ENCODE measurements at places on chromosomes 2 and 18.
A peak's percentile ranks its signal among the peaks of the same experiment; 100 is the strongest.

- DNase-seq: no peak
These were observed 44.1 kb downstream of the EFR3B start for GRCh38 chr2:25085761-25086560.

DNA sequence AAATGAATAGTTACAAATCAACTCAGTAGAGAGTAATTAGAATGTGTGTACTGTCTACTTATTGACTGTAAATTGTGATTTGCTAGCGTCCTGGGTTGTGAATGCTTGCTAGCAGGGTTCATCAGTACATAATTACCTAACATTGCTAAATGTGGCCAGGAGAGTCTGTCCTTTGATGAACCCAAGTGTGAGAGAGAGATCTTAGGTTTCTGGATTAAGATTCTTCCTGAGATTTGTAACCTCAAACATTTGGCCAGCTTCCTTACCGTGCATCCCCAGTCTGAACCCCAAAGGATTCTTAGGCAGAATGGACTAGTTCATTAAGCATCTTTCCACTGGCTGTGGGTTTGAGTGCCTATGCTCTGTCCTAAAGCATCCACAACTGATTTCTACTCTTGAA is 84.0 kb upstream of the ITPRID2 start:
- no peak for DNase-seq

DNA sequence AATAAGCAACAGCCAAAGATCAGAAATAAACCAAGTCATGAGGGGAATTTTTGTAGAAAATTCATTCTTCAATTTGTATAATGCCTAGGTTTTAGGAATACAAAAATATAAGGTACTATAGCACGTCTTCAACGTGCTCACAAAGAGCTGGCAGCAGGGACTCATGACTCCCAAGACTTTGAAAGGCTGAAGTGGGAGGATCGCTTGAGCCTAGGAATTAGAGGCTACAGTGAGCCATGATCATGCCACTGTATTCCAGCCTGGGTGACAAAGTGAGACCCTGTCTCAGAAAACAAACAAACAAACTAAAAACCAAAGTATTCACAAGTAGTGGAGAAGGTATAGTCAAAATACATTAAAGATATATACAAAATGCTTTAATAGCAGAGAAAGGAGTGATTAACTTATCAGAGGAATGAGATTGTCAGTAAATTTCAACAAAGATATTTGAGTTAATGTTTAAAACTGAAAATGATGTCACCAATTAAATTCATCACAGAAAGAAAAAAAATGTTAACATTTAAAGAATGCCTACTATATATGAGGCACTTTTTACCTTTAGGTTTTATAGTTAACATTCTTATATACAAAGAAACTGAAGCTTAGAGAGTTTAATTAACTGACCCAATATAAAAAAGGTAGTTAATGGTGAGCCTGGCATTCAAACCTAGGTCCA is 3.2 kb downstream of the WDR33 start:
- no peak for DNase-seq

GRCh38 chr18:9410515-9410914 is 64.8 kb upstream of the RALBP1 start:
- no peak for DNase-seq

GRCh38 chr18:36511791-36512352 is 214.4 kb downstream of the FHOD3 start:
- DNase-seq: no peak

GRCh38 chr2:214995926-214996670 is 142.3 kb downstream of the ABCA12 start:
- DNase-seq: no peak

DNA sequence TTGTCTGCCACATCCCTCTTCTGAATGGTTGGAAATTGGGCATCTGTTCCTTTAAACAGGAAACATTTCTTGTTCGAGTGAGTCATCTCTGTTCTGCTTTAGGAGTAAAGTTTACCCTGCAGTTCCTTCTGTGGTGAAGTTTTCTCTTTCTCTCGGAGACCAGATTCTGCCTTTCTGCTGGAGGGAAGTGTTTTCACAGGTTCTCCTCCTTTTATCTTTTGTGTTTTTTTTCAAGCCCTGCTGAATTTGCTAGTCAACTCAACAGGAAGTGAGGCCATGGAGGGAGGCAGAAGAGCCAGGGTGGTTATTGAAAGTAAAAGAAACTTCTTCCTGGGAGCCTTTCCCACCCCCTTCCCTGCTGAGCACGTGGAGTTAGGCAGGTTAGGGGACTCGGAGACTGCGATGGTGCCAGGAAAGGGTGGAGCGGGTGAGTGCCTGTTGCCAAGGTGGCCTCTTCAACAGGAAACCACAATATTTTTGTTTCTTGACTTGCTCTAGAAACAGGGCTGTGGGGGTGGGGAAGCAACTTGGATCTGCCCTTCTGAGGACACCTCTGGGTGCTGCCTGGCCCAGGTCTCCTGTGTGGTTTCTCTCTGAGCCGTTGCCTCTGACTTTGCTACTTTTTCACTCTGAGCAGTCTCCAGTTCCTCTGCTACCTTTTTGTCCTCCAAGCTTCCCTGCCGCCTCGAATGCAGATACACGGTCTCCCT is 2.2 kb upstream of the CASP8 start:
- DNase-seq: peak; percentile 57

DNA sequence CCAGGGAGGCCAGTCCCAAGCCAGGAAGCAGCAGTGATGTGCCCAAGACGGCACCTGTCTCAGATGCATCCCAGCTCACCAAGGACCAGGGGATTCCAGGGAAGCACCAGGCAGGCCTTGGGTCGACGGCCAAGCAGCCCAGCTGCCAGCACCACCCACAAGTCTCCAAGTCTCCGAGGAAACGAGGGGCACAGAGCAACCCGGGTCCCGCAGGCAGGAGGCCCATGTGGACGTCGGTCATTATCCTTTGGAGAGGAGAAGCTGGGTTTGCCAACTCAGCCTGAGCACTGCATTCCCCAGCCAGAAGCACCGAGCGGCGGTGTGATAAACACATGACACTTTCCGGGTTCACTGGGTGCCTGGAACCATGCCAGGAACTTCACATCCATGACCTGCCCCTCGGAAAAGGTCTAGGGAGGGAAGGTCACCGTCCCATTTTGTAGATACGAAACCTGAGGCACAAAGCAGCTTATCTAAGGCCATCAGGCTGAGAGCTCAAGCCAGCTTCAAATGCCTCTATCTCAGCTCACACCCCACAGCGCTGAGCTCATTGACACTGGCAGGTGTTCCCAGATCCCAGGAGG is 104.5 kb downstream of the ZNF516 start:
- no peak for DNase-seq

All from activated CD4-positive, alpha-beta T cell treated with anti-CD3 and anti-CD28 coated beads, Interleukin-2, amount 50 U/mL, for 24 hours (primary cell).